ENCODE measurements at places on chromosomes 4 and X. TPM values are rescaled to one million over a fixed set of nuclear protein-coding genes. Genes with fewer than 3 reads are reported as not detected.

GRCh38 chrX:43899878-43900815, 17.9 kb upstream of the MAOB start:
- peaks cover 20% of the 10 kb centered on the region for H3K4me1 ChIP-seq
- no peak for DNase-seq
- no peaks in the 10 kb centered on the region for H3K36me3 ChIP-seq
- H3K4me3 ChIP-seq: 0 out of 2 replicates have a peak overlapping the region, but pooled peaks have one; percentile 24

Gene SSX2B
- total RNA-seq: not detected

Gene FDCSP
- not detected for total RNA-seq

- H3K36me3 ChIP-seq: no peaks in the 10 kb centered on the region
- H3K27me3 ChIP-seq: no peaks in the 10 kb centered on the region
- H3K4me1 ChIP-seq: peaks cover 4% of the 10 kb centered on the region
- H3K4me3 ChIP-seq: no peak overlapping the region
- no peak for DNase-seq
These were observed 83.8 kb upstream of the BMPR1B start for GRCh38 chr4:94673961-94674360.

- no peak for DNase-seq
- H3K4me3 ChIP-seq: no peak overlapping the region
- H3K27me3 ChIP-seq: peaks cover 4% of the 10 kb centered on the region
These were observed 460.6 kb downstream of the NAF1 start for GRCh38 chr4:162706051-162706450.

All from WTC11 (cell line).